Skin of body (tissue), 3 donors: ENCODE measurements at places on chromosomes 3 and 15. TPM values are rescaled to one million over a fixed set of nuclear protein-coding genes. Genes with fewer than 3 reads are reported as not detected.
A peak's percentile ranks its signal among the peaks of the same experiment; 100 is the strongest.

GRCh38 chr3:58366699-58367098 is 34.0 kb downstream of the PXK start:
- DNase-seq: no peak

GRCh38 chr3:50139308-50139707 is 15.8 kb upstream of the SEMA3F start:
- no peak for DNase-seq

DNA sequence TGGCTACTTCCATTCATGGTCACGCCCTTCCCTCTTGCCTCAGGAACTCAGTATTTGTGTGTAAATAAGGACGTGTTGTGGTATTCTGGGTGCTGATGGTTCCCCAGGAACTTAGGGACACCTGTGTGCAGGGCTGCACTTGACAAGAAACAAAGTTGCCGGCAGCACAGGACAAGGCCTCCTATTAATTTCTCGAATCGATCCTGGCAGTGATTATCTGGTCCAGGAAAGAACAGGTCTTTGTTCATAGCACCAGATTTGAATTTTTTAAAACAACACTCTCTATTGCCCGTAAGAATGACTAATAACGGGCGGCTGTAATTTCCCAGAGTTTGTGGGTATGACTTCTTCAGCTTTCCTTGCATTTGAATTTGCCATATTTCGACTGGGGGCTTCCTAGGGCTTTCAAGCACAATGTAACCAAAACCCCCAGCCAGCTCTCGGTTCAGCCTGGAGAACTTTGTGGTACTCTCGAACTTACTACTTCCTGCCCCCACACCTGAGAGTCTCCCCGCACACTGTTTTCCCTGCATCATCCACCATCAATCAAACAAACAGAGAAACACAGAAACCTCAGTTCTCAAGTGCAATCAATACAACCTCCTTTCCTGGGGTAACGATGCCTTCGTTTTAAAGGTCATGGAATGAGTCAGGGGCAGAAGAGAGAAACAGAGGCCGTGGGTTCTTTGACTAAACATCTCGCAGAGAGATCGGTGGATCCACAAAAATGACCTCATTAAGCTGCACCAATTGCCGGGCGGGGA is 241.7 kb upstream of the ICE2 start:
- no peak for DNase-seq

DNA sequence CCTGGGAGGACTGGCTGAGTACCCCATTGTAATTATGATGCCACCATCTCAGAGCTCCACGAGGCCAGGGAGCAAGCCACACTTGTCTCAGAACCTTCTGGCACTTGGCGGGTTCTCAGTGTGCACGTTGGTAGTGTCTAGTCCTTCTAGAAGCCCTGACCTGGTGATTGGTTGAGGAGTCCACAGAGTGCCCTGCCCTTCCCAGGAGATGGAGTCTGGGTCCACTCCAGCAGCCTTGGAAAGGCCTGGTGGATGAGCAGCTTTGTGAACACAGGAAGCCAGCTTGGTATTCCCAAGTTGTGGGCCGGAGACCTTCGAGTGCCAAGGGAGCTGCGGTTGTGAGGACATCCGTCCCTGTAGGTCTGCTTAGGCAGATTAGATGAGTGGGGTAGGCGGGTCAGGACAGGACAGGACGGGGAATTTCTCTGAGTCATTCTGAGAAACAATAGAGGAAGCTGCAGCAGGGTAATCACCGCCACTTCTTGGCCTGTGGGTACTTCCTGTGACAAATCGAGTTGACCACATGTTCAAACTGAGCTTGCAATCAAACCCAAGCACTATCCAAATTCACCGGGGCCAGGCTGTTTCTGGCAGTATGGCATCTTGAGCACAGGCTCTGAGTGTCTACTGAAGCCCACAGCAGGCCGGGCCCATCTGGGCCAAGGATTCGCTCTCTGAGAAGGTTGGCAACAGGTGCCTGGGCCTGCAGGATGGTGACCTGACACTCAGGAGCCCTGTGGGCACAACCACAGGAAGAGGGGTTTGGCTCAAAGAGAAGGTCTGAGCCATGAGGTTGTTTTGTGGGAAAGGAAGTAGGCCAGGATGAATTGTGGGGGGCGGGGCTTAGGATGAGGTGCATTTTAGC is 71.5 kb upstream of the PLXNA1 start:
- DNase-seq: no peak

GRCh38 chr15:69852482-69852881 is 245.2 kb downstream of the TLE3 start:
- no peak for DNase-seq

DNA sequence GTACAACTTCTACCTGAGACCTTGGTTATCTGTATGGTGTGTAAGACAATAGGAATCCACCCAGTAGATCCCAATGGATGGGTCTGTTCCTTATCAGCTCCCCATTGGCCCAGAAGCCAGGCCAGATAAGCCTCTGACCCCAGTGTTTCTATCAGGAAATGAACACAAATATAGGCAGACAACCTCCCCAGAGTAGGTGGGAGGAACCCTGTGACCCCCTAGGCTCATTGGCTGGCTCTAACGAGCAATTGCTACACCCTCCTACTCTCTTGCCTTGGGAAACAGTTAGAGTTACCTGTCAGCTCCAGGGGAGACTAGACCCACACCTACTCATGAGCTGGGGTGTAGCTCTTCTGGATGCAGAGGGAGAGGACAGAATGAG is 299.9 kb downstream of the UACA start:
- DNase-seq: no peak

DNA sequence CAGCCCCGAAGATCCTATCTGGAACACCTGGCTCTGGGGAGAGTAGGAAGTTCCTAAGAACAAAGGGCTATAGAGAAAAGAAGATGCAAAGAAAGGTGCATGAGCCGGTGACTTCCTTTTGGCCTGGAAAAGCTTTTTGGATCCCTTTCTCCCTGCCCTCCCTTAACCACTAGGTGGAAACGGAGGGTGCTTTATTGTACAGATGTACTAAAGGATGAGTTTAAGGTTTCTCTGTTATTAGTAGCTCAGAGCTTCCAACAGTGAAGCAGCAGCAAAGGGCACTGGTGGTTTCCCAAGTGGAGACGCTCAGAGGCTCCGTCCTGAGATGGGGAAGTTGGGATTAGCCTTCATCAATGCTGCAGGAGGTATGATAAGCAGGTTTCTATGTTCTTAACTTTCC is 5.9 kb upstream of the ADGRG7 start:
- DNase-seq: no peak

- no peak for DNase-seq
Observed at GRCh38 chr15:35756623-35757022, 210.7 kb upstream of the DPH6 start.

GRCh38 chr3:53278667-53279066 is 22.8 kb upstream of the TKT start:
- no peak for DNase-seq

- DNase-seq: no peak
Observed at GRCh38 chr15:62972814-62973213, 69.7 kb upstream of the TPM1 start.

GRCh38 chr3:105140899-105141367 is 225.8 kb upstream of the ALCAM start:
- no peak for DNase-seq

- peak; percentile 55 for DNase-seq
Observed at GRCh38 chr15:81000144-81000623, 539 bp upstream of the TLNRD1 start.

GRCh38 chr3:50573566-50574443 is 4.5 kb downstream of the HEMK1 start:
- no peak for DNase-seq

GRCh38 chr3:53665608-53666425 is 171.4 kb downstream of the CACNA1D start:
- DNase-seq: no peak

The SORD gene
- 9.0 TPM for total RNA-seq

The CYP8B1 gene
- not detected for total RNA-seq
